ENCODE measurements at places on chromosomes 2 and 18.

- no peak for DNase-seq
Measured at GRCh38 chr18:9987345-9987744, 73.5 kb downstream of the VAPA start.

- DNase-seq: no peak
Measured at GRCh38 chr2:212694398-212694797, 155.8 kb upstream of the ERBB4 start.

GRCh38 chr2:27152796-27153464 is 4.1 kb downstream of the TCF23 start:
- DNase-seq: no peak

GRCh38 chr2:156456616-156457015 is 20.4 kb downstream of the GPD2 start:
- no peak for DNase-seq

GRCh38 chr18:39260565-39260964 is 1695.0 kb upstream of the CELF4 start:
- DNase-seq: no peak

GRCh38 chr2:134402410-134402809 is 148.5 kb downstream of the MGAT5 start:
- DNase-seq: no peak

DNA sequence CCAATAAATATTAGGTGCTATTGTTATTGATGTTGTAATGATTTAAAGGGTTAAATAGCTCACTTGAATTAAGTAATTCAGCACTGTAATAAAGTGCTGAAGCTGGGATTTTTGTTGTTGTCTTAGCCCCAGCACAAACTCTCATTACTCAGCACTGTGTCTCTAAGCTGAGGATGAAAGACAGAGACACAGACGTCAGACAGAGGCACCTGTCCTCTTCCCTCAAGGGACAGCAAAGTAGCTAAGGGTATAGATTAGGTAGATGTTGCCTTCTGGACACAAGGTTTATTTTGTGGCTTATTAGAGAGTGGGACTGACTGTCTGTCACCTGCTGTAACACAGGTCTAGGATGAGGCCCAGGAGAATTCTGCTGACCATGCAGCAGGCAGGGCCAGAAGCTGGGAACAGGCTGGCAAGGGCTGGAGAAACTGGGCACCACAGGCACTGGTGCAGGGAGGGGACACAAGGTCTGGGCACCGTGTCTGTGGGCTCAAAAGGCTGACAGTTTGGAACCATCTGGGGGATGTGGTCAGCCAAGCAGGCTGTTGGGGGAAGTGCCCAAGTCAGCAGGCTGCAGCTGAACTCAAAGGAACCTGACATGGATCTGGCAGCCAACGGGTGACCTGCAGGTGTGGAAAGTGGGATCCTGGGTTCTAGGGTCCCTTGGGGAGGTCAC is 20.0 kb upstream of the PTPN4 start:
- DNase-seq: no peak

DNA sequence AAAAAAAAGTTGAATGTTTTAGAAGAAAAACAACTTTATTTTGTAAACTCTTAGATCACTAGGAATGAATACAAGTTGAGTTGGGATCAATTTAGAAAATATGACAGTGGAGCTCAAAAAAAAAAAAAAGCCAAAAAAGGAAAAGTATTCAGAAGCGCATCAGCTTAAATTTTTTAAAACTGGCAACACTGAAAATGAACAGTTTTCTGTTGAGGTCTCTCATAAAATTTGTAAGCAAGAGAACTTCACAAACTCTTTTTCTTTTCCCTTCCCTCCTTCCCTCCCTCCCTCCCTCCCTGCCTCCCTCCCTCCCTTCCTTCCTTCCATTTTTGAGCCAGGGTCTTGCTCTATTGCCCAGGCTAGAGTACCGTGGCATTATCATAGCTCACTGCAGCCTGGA is 143.9 kb downstream of the B3GNT2 start:
- no peak for DNase-seq

DNA sequence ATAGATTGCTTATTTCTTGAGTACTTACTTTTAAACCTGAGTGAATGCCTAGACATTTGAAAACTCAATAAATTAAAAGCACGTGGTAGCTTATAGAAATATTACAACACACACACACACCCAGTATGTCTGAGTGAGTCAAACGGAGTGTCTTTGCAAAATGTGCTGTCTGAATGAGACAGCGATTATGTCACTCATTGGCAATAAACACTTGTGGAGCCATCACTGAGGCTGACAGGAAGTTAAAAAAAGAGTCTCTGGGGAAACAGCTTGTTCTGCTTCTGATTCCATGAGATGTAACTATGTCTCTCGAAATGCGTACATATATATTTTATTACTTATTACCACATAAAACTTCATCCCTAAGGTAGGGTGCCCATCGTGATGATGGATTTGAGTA is 22.3 kb upstream of the VPS4B start:
- no peak for DNase-seq

GRCh38 chr2:11073251-11073650 is 82.0 kb upstream of the SLC66A3 start:
- no peak for DNase-seq

DNA sequence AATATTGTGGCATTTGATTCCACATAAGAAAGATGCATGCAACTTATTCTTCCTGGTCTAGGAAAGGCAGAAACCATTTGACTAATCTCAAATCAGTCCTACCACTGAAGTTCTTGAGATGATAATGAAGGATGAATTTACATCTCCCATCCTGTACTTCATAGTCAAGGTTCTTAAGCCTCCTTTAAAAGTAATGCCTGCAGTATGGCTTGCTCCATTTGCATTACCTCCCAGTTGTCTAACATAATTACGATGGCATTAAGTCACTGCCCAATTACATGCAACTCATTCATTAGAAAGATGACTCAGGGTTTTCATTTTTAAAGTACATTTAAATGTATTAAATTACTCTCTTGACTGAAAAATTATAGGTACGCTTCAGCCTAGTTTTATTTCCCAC is 32.2 kb downstream of the THADA start:
- no peak for DNase-seq

DNA sequence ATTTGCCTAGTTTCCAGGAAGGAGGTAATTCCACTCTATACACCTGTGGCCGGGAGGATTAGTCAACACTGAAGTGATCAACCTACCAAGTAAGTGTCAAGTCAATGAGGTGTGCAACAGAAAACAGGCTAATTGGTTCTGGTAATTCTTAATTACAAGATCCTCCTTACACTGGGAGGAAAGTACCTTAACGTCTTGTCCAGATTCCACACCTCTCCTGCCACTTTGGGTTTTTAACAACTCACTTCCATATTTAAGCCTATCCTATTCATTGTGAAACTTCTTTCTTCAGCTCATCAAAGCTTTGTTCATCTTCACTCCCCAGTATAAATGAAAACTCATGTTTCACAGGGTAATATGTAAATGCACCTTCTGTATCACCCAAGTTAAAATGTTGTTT is 22.0 kb upstream of the MAP4K4 start:
- no peak for DNase-seq

DNA sequence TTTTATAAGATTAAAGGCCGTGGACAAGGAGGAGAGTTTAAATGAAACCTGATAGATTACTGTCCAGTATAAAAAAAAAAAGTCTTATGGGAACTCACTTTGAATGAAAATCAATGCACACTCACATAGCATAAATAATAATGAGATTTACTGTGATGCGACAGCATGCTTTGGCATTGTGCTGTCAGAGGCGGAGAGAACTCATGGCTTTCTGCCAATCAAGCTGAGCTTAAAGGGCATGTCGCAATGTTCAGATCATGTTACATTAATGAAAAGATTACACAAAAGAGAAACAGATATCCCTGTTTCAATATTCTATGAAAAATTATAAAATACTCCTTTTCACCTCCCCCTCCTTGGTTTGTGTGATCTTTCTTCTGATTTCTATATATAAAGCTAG is 310.8 kb downstream of the ERBB4 start:
- no peak for DNase-seq

DNA sequence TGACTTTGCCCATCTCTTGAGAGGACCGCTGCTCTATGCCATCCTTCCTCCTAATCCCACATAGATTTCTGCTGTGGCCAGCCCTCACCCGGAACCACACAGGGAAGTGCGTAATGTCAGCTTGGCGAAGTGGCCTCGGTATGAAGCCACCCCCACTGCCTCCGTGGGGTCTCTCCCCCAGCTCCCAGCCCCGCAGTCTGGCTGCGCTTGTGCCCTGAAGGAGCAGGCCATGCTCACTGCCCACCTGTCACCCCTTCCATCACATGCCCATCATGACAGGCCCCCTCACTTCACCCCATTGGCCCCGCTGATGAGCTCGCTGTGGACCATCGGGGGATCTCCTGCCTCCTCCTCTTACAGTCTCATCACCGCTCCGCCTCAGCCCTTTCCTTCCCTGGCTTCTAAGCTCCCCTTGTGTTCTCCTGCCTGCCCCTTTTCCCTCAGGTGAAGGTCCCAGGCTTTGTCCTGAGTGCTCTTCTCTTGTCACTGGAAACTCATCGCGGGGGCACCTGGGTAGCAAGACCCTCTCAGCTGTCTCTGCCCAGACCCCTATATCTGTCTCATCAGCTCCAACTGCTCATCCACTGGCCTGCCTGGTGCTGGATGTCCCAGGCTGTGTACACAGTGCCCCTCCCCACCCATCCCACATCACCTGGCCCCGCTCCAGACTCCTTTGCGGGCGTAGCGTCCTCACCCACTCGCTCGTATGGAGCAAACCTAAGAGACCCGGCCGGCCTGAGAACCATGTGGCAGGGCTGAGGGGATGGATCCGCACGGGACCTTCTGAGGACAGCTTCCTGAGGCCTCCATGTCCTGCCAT is 81.7 kb downstream of the GLI2 start:
- DNase-seq: no peak

DNA sequence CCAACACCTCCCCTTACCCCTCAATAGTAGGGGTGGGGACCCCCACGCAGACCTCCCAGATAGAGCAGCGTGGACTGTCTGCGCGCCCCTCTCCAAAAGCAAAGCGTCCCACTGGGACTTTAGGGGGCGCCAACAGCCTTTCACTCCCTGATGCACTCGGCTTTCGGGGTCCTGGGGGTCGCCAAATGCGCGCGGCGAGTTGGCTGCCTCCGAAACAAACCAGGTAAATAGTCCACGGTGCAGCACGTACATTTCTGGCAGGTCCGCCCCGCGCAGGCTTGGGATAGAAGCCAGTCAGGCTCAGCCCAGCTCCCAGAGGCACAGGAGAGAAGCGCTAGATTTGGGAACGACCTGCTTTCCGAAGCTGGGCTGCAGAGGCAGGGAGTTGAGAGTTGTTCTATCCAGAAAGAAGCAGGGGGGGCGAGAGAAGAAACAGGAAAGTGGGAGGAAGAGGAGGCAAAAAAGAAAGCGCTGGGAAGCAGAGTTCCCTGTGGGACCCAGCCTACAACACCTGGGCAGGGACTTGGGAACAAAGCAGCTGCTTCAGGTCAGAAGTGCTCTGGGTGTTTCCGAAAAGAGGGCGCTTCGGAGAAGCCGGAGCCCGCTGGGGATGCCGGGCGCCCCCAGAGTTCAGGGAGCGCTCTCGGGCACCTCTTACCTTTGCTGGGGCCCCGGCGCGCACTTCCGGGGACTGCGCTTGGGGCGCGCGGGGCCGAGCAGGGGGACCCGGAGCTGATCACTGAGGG is 544 bp downstream of the EVA1A start:
- DNase-seq: no peak

GRCh38 chr2:45750001-45750400 is 98.5 kb downstream of the PRKCE start:
- DNase-seq: no peak

DNA sequence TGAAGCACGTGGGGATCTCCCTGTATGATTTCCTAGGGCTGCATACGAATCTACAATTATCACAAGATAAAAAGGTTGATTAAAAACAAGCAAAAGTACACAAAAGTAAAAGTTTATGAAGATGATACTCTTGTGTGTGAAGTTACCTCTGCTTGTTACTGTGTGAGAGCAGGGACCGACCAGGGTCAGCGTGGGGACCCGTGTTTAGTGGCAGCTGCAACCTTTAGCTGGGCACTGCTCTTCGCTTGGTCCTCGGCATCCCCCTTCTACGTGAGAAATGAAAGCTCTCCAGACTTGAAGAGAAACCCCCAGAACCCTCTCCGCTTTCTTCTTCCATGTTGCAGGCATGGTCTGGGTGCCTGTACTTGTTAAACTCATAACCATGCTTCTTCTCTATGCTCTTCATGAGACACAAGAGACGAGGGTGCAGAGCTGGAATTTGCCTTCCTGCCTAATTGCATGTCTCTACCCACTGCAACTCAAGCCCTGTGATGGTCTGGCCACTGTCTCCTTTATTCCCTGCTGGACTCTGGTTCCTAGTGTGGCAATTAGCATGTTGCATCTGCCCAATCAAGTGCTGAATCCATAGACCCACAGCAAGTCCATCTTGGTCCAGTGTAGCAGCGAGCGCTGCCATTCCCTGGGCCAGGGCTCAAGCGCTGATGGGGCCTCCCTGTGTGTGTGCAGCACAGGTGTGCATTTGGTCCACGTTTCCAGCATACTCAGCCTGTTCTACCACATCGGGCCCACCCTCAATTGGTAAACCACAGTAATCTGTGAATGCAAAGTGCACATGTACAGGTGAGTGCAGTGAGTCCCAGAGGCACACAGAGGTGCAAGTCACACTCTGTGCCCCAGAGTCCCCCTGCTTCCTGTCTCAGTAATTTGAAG is 88.5 kb downstream of the TWIST2 start:
- no peak for DNase-seq

GRCh38 chr2:27170581-27171337 is 22.0 kb downstream of the TCF23 start:
- DNase-seq: no peak

DNA sequence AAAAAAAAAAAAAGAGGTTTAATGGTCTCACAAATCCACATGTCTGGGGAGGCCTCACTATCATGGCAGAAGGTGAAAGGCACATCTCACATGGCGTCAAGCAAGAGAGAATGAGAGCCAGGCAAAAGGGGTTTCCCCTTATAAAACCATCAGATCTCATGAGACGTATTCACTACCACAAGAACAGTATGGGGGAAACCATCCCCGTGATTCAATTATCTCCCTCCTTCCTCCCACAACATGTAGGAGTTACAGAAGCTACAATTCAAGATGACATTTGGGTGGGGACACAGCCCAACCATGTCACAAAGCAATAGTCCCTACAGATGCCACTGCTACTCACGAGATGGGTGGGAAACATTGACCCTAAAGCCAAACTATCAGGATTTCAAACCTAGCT is 392.7 kb upstream of the ID2 start:
- DNase-seq: no peak

- DNase-seq: no peak
Measured at GRCh38 chr2:237995036-237995435, 28.2 kb downstream of the UBE2F start.

Data from stimulated activated CD8-positive, alpha-beta memory T cell treated with anti-CD3 and anti-CD28 coated beads, Interleukin-15, amount 100 ng/mL, for 24 hours (primary cell).